ENCODE measurements at places on chromosomes 5 and 9.

DNA sequence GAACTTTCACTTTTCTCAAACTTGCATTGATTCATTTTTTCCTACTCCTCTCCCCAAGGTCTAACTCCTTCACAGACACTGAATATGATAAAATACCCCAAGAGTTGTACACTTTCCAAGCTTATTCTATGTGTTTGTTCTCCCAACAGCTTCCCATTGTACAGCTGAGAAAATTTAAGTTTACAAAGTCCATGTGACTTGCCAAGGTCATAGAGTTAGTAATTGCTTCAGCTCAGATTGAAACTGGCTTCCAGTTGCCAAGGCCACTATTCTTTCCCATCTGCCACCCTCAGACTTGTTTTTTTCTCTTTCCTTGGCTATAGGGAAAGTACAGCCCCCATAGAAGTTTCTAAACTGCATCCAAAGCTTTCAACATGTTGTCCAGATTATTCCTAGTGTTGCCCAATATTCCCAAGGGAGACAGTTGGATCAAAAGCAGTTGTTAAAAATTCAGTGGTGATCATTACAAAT, 34.8 kb downstream of the TNFSF8 start:
- no peak for DNase-seq

DNA sequence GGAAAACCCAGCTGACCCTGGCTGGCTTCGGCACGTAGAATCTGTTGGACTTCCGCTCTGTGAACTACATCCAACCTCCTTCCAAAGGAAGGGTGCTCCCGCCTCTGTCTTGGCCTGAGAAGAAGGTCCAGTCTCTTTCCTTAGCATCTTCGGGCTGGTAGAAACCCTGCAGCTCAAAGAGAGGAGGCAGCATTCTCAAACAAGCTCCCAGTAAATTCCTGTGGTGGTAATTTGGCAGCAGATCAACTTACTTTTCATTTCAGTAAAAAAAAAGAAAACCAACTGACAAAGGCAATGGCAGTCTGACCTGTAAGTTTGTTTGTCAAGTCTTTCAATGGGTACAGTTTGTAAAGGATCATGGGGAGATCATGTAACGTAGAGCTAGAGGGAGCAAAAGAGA, 176.7 kb downstream of the MED10 start:
- no peak for DNase-seq

GRCh38 chr9:81256368-81256767, 433.0 kb downstream of the TLE1 start:
- no peak for DNase-seq

DNA sequence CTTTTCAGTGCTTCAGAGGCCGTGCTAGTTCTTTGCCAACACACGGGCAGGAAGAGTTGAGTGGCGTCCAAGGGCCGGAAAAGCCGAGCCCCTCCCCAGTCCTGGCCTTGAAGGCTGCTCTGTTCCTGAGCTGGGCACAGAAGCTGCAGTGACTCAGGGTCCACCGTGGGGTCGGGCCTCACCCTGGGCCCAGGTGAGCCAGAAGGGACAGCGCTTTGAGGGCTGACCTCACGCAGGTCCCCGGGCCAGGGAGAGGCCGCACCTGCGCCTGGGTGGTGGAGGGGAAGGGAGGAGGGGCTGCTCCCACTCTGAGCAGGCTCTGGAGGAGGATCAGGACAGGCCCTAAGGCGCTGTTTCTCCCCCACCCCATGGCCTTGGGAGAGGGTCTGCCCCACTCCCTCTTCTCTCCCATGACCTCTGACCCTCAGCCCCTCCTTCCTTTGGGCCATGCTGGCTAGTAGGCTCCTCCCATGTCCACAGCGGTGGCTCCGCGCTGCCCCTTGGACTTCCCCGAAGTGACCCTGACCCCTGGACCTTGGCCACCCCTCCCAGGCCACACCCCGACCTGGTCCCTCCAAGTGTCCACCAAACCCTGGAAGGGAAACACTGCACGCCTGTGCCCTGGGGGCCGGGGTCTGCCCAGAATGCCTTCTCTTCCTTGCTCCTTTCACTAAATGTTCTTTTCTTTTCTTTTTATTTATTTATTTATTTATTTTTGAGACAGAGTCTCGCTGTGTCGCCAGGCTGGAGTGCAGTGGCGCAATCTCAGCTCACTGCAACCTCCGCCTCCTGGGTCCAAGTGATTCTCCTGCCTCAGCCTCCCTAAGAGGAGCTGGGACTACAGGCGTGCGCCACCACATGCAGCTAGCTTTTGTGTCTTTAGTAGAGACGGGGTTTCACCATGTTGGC, 19.7 kb upstream of the SLC6A19 start:
- DNase-seq: no peak

GRCh38 chr5:82183828-82184227, 94.3 kb downstream of the RPS23 start:
- DNase-seq: no peak

DNA sequence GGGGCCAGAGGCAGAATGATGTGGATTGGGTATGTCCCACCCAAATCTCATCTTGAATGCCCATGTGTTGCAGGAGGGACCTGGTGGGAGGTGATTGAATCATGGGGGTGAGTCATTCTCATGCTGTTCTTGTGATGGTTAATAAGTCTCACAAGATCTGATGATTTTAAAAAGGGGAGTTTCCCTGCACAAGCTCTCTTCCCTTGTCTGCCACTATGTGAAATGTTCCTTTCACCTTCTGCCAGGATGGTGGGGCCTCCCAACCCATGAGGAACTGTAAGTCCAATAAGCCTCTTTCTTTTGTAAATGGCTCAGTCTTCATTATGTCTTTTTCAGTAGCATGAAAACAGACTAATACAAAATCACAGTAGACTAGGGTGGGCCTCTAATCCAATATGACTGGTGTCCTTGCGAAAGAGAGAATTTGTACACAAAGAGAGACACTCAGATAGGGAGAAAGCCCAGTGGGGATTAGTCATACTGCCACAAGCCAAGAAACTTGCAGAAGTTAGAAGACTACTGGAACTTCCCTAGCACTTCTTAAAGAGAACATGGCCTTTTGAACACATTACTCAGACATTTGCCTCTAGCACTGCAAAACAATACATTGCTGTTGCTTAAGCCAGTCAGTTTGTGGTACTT, 68.4 kb downstream of the ANXA1 start:
- no peak for DNase-seq

- no peak for DNase-seq
Measured at GRCh38 chr5:23274171-23274570, 233.2 kb upstream of the PRDM9 start.

GRCh38 chr9:23522952-23523351, 303.1 kb downstream of the ELAVL2 start:
- DNase-seq: no peak

- DNase-seq: no peak
Measured at GRCh38 chr5:167786871-167787578, 504.4 kb upstream of the WWC1 start.

- DNase-seq: no peak
Measured at GRCh38 chr9:12702160-12702758, 9.1 kb downstream of the TYRP1 start.

DNA sequence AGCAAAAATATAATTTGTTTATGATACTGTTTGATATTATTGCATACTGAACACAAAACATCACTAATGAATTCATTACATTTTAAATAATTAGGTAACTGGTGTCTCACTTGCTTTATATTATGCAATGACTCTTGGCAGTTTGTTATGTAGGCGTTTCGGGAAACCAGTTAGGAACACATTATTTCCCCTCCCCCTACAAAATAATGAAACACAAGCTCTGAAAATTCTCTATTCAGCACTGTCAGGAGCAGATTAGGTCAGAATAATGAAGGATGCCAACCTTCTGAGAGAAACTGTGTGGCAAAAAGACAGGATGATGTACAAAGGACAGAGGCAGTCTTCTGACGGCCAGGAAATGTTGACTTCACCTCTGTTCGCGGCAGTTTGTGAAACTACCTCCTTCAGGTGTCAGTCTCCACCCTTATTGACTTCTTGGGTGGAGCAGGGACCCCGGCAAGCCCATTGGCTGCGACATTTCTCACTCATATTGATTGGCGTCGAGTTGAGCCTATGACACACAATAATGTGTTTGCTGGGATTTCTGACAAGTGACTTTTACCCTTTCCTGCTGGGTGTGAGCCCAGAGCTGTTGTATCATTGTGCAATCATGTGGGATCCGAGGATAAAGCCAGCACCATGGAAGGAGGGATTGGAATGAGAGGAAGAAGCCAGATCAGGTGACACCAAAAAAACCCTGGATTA, 33.9 kb downstream of the SH3PXD2B start:
- DNase-seq: no peak

GRCh38 chr5:39668980-39669379, 244.2 kb upstream of the DAB2 start:
- DNase-seq: no peak

GRCh38 chr9:14909961-14910805, at the start of gene FREM1:
Gene FREM1, minus strand, starts transcription at chr9:14910428. Its CDS starts 41,451 bp downstream, at chr9:14868977.
- no peak for DNase-seq

DNA sequence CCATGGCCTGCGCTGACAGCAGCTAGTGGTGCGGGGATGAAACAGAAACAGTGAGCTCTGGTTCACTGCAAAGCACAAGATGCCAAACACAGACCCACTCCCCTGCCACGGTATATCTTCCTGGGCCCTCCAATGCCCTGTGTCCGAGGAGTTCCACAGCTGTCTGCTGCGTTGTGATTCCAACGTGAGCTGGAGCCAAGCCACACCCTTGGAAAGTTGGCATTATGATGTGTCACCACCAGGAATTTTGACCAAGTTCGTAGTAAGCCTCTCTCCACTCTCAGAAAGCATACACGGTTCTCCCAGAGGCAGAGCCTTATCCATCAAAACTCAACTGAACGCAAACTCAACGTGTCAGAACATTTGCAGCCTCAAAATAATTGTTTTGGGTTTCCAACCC, 55.6 kb downstream of the MACROH2A1 start:
- no peak for DNase-seq

GRCh38 chr5:73392775-73393174, 55.8 kb downstream of the FOXD1 start:
- no peak for DNase-seq

DNA sequence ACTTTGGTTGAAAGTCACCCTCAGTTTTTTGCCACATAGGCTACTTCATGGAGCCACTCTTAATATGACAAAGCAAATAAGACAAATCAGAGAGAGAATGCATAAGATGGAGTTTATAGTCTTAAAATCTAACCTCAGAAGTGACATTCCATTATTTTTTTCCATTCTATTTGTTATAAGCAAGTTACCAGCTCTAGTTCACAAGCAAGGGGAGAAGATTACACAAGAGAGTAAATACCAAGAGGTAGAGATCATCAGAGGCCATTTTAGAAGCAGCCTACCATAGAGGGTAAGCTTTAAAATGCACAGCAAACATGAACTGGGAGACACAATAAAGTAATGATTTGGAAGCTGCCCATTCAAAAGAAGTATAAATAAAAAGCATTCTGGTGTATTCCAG, 651.3 kb upstream of the MEF2C start:
- no peak for DNase-seq

DNA sequence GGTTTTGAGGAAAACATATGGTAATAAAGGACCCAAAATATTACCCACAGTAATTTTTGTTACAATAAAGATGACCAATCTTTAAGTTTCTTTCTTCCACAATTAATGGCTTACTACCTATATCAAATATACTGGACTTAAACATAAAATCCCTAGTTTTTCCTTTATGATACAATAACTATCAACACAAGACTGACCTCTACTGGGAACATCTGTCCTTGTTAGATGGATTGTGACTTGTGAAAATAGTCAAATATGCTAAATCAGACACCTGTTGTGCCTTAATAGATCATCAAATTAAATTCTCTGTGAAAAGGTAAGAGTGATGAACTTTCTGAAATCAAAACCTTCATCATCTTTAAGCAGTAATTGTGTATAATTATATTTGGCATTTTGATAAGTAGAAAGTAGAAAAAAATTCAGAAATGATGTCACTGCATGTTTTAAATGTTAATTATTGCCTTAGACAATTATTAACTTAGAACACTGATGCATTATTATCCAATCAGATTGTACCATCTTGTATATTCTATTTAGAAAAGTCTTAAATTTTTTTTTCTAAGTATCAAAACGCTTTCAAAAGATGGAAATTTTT, 113.6 kb downstream of the DEPDC1B start:
- DNase-seq: no peak

DNA sequence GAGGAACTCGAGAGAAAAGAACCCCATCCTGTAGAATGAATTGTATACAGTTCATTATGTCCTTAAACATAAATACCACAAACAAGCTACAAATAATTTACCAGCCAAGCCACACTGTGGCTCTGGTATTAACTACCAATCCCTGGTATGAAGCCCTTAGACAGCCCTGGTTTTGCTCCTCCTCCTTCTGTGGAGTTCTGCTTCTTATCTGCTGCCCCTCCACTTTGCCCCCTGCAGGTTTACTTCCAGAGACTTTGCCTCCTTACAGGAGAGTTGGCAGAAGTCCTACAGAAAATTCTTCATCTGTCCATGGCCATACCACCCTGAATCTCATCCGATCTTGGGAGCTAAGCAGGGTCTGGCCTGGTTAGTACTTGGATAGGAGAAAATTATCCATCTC, 219.8 kb downstream of the ACTL7B start:
- no peak for DNase-seq

- DNase-seq: no peak
Measured at GRCh38 chr5:6766604-6767093, 53.4 kb downstream of the TENT4A start.

- no peak for DNase-seq
Measured at GRCh38 chr9:87850391-87850790, 32.3 kb upstream of the SPATA31E1 start.

DNA sequence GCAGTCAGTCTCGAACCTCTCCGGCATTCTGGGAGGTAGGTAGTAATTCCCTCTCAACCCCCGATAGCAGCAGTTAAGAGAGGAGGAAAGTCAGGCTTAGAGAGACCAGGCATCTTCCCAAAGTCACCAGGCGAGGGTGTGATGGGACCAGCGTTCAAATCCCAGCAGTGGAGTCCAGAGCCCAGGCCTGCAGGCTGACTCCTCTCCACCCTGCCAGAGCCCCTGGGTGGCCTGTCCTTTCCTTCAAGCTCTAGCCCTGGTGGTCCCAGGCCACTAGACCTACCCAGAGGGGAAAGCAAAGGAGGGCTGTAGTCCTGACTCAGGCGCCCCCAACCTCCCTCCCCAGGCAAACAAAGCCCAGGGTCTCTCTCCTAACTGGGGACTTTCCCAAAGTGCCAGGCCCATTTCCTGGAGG, 4.2 kb upstream of the NR5A1 start:
- DNase-seq: no peak

DNA sequence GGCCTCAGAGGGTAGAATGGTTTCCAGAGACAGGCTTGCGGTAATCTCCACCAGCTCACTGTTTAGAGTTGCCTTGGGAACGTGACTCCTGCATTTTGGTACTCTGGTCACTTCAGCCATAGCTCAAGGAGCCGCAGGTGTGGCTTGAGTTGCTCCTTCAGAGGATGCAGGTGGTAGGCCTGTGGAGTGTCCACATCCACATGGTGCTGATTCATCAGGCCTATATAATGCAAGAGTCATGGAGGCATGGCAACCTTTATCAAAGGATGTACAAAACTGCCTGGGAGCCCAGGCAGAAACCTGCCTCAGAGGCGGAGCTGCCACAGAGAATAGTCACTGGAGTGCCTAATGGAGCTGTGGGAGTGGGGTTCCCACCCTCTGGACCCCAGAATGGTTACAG, 114.2 kb downstream of the ANXA1 start:
- DNase-seq: no peak

- no peak for DNase-seq
Measured at GRCh38 chr5:108432024-108432423, 50.1 kb upstream of the FBXL17 start.
